ENCODE measurements at places on chromosomes 12 and 14. TPM values are rescaled to one million over a fixed set of nuclear protein-coding genes. Genes with fewer than 3 reads are reported as not detected.
A peak's percentile ranks its signal among the peaks of the same experiment; 100 is the strongest.

ASB2 gene
- 0.21 TPM for total RNA-seq

CLEC7A gene
- 0.07 TPM for total RNA-seq

YAF2 gene
- total RNA-seq, result 5.6 TPM

CAPZA3 gene
- not detected for total RNA-seq

DNA sequence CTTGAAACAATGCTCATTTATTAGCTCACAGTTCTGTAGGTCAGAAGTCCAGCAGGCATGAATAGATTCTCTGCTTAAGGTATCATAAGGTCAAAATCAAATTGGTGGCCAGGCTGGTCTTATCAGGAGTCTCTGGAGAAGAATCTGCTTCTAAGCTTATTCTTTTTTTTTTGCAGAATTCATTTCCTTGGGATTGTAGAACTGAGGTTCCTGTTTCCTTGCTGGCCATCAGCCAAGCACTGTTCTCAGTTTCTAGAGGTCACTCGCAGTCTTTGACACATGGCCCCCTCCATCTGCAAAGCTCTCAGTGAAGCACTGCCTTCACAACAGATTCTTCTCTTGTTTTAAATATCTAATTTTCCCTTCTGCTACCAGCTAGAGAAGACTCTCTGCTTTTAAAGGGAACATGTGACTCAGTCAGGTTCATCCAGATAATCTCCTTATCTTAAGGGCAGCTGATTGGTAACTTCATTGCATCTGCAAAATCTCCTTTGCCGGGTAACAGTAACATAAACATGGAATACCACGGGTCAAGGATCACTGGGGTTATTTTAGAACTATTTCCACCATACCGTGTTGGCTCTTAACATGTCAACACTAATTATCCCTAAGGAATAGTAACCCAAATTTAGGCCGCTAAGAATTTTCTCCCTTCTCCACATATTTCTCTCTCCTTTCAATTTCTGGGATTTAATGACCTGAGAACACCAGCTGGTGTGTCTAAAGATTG, 25.3 kb downstream of the RHOJ start:
- DNase-seq, result no peak

- no peak for DNase-seq
Observed at GRCh38 chr12:48447755-48448154, 24.6 kb upstream of the ANP32D start.

DNA sequence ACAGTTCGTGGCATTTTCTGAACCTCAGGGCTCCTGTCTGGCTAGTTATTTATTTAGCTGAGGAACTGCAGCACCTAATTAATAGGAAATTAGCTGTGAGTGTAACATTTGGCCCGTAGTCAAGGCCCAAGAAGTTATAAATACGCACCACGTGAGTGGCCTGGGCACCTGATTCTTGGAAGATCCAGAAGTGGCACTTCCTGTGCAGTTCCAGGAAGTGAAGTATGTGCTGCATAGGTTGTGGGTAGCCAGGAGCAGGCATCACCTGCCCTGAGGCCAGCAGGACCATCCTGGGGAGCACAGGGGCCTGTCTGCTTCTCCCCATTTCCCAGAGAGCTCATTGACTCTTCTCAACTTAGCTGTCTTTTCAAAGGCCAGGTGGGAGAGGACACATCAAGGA, 255.6 kb downstream of the NRXN3 start:
- no peak for DNase-seq

- DNase-seq, result peak; percentile 87
Observed at GRCh38 chr14:37599507-37600368, 4.3 kb downstream of the TTC6 start.

GRCh38 chr14:85217412-85217811, 312.5 kb upstream of the FLRT2 start:
- DNase-seq, result no peak

DNA sequence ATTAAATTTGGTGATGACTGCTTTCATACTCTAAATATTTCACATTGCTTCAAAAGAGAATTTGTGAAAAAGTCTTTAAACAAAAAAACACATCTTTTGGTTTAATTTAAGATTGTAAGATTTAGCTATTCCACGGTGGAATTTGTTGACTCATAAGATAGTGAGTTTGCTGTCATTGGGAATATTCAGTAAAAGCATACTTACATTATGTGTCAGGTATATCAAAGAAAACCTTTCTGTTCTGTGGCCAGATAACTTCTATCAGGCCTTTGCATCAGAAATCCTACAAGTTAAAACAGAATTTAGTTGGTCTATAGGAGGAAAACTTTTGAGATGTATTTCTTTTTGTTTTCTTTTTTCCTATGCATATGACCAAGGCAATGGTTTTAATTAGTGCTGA, 148.8 kb upstream of the E2F7 start:
- no peak for DNase-seq

- DNase-seq, result no peak
Observed at GRCh38 chr12:28925719-28926376, 223.2 kb upstream of the FAR2 start.

GRCh38 chr14:63638493-63638892, 3.2 kb downstream of the WDR89 start:
- DNase-seq, result no peak
